ENCODE measurements at places on chromosomes 1 and 21.

DNA sequence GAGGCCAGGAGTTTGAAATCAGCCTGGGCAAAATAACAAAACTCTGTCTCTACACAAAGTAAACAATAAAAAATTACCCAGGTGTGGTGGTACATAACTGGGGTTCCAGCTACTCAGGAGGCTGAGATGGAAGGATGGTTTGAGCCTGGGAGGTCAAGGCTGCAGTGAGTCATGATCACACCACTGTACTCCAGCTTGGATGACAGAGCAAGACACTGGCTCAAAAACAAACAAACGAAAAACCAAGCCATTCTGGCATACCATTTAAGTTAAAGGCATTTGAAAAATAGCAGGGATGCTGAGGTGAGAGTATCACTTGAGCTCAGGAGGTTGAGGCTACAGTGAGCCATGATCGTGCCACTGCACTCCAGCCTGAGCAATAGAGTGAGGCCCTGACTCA is 5.3 kb upstream of the ALDH9A1 start:
- no peak for DNase-seq

GRCh38 chr1:232009741-232010140 is 383.2 kb downstream of the DISC1 start:
- no peak for DNase-seq

- DNase-seq, result no peak
Measured at GRCh38 chr1:151501474-151501873, 9.7 kb upstream of the CGN start.

DNA sequence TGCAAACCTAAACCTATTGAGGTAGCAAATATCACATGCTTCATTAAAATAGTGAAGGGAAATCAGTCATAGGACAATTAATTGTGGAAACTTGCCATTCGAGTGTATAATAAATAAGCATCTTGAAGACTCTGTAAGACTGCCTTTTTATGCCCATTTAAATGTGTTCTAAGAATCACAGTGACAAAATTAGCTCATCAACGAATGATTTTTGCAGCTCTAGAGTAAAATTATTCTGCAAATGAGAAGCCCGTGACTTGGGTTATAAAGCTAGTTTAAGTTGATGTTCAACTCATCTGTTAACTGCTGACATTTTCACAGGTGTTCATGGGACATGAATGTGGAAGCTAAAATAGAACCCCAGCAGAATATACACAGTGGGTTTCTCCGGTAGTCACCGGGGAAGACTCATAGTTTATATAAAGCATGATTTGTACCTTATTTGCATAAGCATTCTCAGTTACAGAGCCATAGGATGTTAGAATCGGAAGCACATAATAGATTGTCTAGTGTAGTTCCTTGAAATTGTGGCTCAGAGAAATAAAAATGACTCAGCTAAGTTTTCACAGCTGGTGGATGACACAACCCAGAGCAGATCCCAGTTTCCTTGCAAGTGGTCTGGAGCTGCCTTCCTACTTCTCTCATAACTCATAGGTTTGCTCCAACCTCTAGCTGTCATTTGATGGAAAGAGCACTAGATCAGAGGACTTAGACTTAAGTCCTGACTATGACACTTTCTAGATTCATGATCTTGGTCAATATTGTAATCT is 107.3 kb downstream of the UCHL5 start:
- peak; percentile 34 for DNase-seq

DNA sequence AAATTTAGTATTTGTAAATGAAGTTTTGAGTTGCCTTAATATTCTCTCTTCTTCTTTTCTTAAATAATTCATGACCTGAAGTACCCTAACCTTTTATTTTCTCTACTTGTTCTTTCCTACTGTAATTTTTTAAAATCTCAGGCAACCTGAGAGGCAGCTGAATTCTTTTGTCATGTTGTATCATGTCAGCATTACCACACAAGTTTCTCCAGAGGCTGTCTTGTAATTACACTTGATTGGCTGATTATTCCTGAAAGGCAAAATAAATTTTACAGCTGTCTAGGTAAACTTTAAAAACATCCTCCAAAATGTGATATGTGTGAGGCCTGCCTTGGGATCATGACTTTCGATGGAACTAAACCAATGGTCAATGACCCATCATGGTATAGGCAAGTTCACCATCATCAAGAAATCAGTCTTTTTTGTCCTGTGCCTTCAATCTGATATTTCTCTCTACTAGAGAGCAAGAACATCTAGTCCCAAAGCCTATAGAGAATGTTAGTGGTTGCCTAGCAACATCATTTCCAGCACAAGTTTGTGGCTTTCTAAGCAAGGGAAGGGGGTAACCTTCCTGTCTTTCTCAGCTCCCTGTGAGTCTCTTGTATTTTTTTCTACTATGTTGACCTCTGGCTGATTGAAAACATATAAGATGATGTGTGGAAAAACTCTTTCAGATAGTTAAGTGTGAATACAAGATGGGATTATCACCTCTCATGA is 115.5 kb downstream of the GABPA start:
- no peak for DNase-seq

- no peak for DNase-seq
Measured at GRCh38 chr1:31373897-31374486, 1.1 kb upstream of the FABP3 start.

Measured in GM04503 (cell line).